ENCODE measurements at places on chromosomes 1 and 21.

GRCh38 chr1:51945591-51945990, 44.9 kb downstream of the RAB3B start:
- no peak for DNase-seq

- DNase-seq = no peak
These were observed 113.7 kb downstream of the RUNX1 start for GRCh38 chr21:34935452-34935851.

- DNase-seq = no peak
These were observed 42.4 kb downstream of the AKNAD1 start for GRCh38 chr1:108814343-108815125.

DNA sequence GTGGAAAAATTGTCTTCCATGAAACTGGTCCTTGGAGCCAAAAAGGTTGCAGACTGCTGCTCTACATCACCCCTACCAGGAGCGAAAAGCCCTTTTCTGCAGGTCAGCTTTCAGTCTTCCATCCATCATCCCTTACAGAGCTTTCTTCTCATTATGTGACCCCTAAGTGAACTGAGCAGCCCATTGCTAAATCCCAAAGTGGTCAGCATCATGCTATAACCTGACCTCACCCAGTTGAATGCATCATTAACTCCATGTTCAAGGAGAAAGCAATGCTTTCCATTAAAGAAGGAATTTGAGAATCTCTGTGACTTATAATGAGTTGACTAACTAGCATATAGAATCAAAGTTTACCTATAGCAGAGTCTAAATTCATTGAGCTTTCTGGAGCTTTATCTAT, 10.4 kb upstream of the IL24 start:
- no peak for DNase-seq

DNA sequence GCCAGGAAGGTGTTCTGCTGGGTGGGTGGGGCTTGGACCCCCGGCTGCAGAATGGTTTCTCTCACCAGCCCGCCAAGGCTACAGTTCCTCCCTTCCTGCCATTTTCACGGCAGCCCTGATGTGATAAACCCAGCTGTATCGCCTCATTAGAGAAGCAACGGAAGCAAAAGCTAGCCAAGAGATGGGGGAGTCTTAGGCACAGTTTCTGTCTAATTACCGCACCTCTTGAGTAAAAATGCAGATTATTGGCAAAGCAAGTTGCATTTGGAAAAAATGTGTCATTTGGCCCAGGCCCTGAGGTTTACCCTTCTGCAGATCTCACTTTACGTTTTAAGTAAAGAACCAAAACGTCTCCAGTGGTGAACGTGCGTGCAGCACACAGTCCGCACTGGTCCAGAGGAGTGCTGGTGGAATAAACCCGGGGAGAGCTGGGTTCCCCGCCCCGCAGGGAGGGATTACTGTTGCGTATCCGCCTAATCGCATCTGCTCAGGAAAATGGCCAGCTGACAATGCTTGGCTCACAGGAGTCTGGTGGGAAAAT, 109.9 kb downstream of the GALNT2 start:
- DNase-seq = no peak

DNA sequence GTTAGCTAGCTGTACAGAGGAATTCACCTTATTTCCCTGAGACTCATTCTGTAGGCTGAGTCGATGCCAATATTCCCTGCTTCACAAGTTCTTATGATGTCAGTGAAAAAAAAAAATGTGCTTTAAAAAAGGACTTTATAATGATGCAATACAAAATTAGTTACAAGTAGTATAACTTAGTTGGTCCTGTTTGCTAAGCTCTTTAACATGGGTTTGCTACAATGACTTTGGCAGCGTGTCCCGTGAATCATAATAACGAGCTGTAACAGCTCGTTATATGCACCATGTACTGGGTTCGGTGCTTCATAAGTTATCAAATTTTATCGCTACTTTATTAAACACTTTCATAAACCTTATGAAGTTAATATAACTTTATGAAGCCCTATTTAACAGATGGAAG, 349.7 kb downstream of the LMX1A start:
- no peak for DNase-seq

- no peak for DNase-seq
These were observed 82.1 kb downstream of the TTC3 start for GRCh38 chr21:37155186-37155585.

- DNase-seq = no peak
These were observed 21.7 kb downstream of the LRRC8B start for GRCh38 chr1:89546082-89546889.

GRCh38 chr21:15359251-15359650, 294.5 kb upstream of the NRIP1 start:
- DNase-seq = no peak

- DNase-seq = no peak
These were observed 11.7 kb downstream of the ITLN2 start for GRCh38 chr1:160942926-160943325.

DNA sequence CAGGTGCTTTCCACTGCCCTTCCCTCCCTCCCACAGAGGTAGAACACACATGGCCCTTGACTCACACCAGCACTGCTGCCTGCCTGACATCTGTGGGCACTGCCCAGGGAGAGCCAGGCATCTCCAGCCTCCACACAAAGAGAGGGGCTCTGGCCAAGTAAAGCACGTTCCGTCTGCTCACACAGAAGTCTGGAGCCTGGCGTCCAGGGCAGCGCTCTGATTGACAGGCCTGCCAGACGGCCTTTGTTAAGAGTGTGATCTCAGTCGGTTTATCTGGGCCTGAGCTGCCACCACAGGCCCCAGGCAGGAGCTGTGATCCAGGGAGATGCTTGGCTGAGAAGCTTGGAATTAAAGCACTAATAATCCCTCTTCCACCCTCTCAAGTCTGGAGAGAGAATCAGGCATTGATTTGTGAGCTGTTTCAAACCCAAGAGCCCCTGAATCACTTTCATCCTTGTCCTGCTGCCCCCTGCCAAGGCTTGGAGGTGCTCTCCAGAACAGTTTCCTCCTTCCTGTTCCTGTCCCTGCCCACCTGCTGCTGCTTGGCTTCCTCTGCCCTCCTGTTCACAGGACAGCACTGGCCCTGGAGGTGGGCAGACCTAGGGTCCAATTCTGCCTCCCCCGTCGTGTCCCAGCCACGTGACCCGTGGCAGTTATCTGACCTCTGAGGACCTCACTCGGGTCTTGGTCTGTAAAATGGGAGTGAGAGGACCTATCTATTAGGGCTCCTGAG, 3.7 kb downstream of the DMRTB1 start:
- no peak for DNase-seq

DNA sequence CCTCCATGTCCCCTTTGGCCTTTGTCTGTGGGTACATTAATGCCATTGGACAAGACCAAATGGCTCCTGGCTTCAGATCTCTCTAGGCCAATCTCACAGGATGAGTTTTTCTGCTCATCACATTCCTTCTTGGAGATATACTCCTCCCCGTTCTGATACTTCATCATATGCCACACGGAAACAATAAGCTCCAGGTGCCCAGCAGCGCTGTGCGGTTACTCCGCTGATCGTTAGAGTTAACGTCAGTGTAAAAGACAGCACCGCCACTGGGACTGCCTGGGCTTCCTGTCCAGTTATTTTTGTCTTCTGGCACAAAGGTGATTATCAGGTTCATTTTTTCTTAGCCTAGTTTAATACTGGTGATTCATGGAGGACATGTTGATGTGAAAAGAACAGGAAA, 22.5 kb downstream of the CACHD1 start:
- no peak for DNase-seq

GRCh38 chr1:184803180-184803492, 48.5 kb upstream of the EDEM3 start:
- DNase-seq = no peak

GRCh38 chr1:78519446-78519845, 28.7 kb downstream of the PTGFR start:
- DNase-seq = no peak

DNA sequence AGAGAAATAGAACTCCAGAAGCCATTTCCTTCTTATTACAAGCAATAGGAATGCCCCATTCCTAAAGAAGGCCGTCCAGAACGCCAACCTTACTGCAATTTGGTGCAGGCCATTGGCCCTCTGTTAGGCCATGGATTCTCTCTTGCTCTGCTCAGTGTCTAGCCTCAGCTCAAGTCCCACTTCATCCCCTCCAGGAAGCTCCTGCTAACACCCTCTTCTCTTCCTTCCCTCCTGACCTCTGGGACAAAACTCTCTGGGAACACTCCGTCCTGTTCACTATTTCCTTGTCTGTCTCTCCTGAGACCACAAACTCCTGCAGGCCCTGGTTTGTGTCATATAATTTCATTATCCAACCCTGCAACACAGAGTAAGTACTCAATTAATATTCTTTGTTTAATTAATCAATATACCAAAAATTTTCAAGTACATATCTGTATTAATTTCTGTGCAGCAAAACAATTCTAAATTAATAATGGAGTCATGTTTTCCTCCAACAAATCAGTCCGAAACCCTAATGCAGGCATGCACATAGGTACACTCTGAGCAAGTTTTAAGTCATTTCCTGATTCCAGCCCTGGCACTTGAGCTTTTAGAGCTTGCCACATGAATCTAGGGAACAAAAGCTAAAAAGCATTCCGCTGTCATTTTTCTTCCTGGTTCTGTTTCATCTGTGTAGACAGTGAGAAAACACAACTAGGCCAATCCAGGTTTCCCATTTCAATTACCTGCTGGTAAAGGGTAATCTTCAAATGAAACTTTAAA, 245.3 kb downstream of the SETD4 start:
- no peak for DNase-seq

- DNase-seq = no peak
These were observed 111.9 kb downstream of the DENND1B start for GRCh38 chr1:197663162-197663953.

GRCh38 chr1:174191349-174191862, 32.1 kb downstream of the RABGAP1L start:
- DNase-seq = no peak

GRCh38 chr1:11730429-11730891, 5.5 kb upstream of the AGTRAP start:
- DNase-seq = no peak

GRCh38 chr1:224387943-224388342, 31.3 kb downstream of the CNIH4 start:
- DNase-seq = no peak

DNA sequence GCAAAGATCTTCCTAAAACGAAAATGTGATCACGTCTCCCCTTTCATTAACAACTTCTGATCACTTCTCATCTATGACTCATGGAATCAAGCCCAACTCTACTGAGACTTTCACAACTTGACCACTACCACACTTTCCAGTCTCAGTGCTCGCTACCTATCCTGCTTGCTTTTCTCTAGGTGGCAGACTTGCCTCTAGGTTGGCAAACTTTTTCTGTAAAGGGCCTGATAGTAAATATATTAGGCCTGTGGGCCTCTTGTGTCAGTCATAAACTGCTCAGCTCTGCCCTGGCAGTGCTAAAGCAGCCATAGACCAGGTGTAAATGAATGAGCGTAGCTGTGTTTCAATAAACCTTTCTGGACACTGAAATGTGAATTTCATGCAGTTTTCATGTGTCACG, 21.5 kb upstream of the HMGB4 start:
- no peak for DNase-seq

DNA sequence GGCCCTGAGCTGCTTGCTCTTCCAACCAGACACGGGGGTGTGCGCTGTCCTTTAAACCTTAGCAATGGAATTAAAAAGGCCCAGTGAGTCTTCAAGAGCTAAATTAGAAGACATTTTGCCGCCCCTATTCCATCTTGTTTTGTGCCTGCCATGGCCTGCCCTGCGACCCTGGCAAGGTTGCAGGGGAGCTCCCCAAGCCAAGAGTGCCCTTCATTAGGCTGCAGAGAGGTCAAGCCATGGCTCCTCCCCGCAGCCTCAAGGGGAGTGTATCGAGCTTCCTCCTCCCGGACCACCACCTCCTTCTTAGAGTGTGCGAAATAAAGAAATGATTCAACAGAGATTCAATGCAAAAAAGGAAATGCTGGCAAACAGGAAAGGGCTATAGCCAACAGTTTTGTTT, 256.2 kb downstream of the DYRK1A start:
- DNase-seq = no peak

DNA sequence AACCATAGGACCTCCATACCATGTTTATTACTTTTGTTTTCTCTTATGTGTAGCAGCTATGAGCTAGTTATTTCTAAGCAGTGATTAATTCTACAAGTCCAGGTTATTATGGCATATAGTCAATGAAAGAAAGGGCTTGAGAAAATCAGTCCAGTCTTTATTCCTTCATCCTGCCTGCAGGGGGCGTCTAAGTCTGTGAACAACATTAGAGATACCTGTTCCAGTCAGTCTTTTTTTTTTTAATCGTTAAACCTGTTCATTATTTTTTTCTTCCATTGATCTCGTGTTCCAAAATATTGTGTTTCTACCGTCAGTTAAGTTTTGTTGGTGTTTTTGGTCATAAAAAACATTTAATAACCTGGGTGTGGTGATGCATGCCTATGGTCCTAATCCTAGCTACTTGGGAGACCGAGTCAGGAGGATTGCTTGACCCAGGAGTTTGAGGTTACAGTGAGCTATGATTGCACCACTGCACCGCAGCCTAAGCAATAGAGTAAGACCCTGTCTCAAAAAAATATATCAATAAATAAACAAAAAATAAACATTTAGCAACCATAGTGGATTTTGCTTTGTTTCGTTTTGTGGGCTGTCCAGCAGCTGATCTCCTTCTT, 29.4 kb upstream of the CD2 start:
- peak; percentile 71 for DNase-seq

- no peak for DNase-seq
These were observed 4.0 kb downstream of the ACTL8 start for GRCh38 chr1:17759114-17759513.

DNA sequence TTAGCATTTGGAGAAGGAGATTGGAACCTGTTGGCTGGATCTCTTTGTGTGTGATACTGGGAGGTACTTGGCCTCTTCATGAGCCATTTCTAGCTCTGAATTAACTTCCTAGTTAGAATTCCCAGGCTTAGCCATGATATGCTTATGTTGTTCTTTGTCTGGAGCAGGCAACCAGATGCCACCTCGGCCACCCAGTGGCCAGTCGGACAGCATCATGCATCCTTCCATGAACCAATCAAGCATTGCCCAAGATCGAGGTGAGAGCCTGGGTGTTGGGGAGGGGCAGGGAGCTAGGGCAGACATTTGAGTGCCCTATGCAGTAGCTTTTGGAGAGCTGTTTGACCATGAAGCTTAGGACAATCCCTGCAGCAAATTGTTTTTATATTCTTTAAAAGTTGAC, 26.5 kb upstream of the PIGV start:
- DNase-seq = no peak

GRCh38 chr1:221774054-221774842, 32.4 kb upstream of the DUSP10 start:
- no peak for DNase-seq

GRCh38 chr1:17741052-17741451, 14.1 kb upstream of the ACTL8 start:
- DNase-seq = no peak

GRCh38 chr1:240484804-240485443, 127.0 kb downstream of the GREM2 start:
- no peak for DNase-seq

DNA sequence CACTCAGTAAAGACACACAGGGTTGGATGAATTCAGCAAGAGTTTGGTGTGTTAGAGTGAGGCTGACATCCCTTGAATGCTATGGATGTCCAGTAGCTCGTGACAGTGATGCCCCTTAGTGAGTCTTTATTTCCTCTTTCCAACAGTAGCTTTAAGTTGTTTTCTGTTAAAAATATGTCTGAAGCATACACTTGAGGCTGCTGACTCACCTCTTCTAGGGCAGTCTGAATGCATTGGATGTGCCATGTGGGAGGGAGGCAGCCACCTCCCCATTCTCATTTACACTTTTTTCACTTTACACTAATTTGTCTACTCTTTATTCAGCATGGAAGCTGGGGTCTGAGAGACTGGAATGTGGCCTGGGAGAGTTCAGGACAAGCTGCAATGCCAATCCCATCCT, 17.6 kb downstream of the NOS1AP start:
- DNase-seq = no peak
